ENCODE measurements at places on chromosomes 7 and 10.
A peak's percentile ranks its signal among the peaks of the same experiment; 100 is the strongest.

DNA sequence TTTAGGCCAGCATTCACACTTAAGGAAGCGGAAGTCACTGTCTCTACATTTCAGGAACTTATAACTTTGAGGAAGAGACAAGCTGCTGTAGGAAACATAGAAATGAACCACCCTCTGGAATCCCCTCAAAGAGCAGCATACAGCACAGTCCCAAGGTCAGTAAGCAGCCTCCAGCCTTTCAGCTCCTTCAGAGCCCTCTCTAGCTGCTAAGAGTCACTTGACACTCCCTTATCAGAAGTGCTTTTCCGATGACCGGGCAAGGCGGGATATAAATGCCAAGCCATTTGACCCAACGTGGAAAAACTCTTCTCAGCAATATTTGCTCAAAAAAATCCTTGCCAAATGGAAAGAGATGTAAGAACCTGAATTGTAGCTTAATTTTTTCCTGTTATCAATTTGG, 1284.3 kb downstream of the XPNPEP1 start:
- no peak for DNase-seq

- no peak for DNase-seq
Observed at GRCh38 chr7:41039981-41040380, 662.9 kb downstream of the INHBA start.

DNA sequence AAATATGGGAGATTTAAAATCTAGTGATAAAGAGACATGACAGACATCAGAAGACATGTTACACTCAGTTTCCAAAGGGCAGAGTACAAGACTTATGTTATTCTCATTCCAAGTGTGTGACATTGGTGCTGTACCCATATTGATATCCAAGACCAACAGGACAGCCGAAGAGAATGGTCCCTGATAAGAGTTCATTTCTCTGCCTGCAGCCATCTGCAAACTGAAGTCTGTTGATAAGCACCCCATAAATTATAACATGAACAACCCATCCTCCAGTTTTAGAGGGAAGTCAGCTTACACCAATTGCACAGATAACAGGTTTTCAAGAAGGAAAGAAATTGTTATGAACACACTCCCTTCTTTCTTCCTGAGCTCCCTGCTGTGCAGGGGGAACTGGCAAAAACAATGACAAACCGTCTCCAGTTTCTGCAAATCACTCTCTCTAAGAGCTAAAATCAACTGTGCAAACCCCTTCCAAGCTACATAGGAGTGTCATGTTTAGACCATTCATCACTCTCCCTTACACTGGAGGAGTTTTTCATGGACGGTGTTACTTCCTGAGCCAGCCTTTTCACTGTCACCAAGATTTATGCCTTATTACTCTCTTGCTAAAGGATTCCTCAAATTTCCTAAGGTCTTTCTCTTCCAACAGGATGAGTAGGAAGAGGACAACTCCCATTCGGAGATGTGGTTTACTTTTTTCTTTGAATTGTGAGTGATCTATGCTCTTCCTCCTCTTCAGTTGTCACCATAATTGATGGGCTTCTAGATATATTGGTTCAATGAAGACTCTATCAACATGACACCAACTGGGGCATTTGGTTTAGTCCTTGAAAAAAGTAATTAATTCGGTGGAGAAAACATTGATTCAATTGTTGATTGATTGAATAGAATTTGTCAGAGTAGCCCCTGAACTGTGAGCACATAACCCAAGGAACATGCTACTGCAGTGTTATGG, 80.3 kb upstream of the FAM171A1 start:
- no peak for DNase-seq

DNA sequence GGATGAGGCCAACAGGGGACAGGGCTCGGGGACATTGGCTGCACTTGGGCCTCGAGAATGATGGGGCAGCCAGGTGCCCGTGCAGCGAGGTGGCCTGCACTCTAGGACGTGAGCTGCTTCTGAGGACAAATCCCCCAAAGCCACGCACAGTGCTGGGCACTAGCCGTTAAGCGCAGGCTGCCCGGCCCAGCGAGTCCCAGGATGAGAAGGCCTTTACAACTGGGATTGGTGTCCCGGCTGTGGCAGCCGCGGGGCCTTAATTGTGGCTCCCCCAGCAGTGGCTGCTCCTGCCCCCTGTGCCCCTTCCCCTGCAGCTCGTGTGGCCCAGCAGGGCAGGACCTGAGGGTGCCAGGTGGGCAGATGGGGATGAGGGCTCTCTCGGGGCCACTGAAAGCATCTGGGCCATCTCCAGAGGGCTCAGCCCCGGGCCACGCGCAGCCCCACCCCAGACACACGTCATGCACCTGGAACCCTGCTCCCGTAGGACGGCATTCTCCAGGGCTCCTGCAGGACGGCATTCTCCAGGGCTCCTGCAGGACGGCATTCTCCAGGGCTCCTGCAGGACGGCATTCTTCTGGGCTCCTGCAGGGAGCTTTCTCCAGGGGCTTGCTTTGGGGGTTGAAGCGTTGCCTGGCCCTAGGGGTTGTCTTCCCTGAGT, 6.6 kb downstream of the PWWP2B start:
- DNase-seq = no peak

- peak; percentile 63 for DNase-seq
Observed at GRCh38 chr10:131928248-131929095, 27.7 kb downstream of the PPP2R2D start.

GRCh38 chr10:1035201-1035600, 9.5 kb upstream of the IDI2 start:
- no peak for DNase-seq

All from hepatic stellate cell (primary cell).